ENCODE measurements at places on chromosomes 3 and 15.

- no peak for DNase-seq
Observed at GRCh38 chr3:94406595-94406994, 343.7 kb downstream of the NSUN3 start.

GRCh38 chr3:149621218-149622005, 36.4 kb downstream of the WWTR1 start:
- no peak for DNase-seq

GRCh38 chr3:107562969-107563529, 40.3 kb downstream of the BBX start:
- no peak for DNase-seq

- DNase-seq, result no peak
Observed at GRCh38 chr3:111286746-111287145, 215.1 kb downstream of the NECTIN3 start.

- DNase-seq, result no peak
Observed at GRCh38 chr15:35603301-35603700, 57.3 kb upstream of the DPH6 start.

DNA sequence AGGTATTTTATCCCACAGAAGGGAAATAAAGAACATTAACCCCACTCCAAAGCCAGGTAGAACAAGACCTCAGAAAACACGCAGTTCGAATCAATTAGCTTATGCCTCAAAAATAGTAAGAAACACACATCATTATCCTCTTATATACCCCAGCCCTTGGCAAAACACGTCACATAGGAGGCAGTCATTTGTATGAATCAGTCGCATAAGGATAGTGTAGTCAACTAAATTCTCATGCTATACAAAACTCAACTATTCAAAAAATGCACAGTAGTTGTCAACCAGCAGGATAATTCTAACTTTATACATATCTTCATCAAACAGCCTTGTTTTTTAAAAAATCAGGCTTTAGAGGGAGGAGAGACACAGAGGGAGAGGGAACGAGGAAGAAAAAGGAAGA, 298.4 kb downstream of the FOXP1 start:
- no peak for DNase-seq

DNA sequence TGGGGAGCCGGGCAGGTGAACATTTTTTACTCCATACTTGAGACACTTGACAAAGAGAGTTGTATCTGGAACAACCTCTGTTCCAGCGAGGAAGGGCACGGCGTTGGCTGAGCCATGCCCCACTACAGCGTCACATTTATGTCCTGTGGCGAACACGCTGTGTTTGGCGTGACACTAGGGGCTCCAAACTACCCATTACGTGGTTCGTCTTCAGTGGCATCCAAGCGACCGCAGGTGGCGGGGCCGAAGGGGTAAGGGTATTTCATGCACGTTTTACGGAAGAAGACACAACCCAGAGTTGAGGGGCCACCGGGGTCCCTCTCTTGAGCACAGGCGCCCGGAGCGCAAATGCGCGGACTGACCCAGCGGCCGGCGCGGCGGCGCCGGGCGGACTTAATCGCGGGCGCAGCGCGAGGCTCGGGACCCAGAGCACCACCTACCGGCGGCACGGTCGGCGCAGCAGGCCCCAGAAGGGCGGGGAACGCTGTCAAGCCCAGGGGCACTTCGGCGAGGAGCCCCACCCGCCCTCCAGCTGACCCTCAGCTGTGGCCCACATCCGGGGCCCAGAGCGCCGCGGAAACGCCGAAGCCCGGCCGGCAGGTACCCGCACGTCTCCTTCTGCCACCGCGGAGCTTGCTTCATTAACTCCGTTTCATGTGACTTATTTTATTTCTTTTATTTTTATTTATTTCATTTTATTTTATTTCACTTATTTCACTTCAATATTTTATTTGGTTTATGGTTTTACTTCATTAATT, 36.4 kb upstream of the TRIM71 start:
- peak; percentile 71 for DNase-seq

- no peak for DNase-seq
Observed at GRCh38 chr15:30827625-30828303, 76.0 kb upstream of the FAN1 start.

DNA sequence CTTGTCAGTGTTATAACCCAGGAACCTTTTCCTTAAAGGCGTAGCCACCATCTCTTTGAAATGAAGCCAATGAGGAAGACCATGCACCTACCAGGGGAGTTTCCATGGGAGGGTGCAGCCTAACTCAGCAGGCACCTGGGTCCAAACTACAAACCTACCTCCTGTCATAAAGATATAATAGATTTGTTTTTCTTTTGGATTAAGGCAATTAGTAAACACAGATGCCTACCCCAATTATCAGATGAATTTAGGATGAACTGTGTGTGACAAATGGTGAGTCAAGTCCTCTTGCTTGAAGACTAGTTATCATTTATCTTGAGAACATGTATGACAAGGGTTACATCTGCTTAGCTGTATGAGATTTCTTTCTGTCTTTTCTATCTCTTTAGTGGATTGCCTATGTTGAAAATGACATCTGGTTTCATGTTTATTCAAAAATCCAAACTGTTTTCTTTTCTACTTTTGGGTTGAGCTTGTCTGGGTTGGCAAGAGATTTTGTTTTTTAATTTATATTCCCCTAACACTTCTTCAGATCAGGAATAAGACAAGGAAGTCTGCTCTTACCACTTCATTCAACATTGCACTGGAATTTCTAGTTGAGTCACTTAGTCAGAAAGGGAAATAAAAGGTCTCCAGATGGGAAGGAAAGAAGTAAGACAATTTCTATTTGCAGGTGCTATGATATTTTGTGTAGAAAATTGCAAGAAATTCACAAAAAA, 149.9 kb downstream of the NEK10 start:
- DNase-seq, result no peak

- DNase-seq, result no peak
Observed at GRCh38 chr3:120057626-120058025, 36.6 kb downstream of the GSK3B start.

DNA sequence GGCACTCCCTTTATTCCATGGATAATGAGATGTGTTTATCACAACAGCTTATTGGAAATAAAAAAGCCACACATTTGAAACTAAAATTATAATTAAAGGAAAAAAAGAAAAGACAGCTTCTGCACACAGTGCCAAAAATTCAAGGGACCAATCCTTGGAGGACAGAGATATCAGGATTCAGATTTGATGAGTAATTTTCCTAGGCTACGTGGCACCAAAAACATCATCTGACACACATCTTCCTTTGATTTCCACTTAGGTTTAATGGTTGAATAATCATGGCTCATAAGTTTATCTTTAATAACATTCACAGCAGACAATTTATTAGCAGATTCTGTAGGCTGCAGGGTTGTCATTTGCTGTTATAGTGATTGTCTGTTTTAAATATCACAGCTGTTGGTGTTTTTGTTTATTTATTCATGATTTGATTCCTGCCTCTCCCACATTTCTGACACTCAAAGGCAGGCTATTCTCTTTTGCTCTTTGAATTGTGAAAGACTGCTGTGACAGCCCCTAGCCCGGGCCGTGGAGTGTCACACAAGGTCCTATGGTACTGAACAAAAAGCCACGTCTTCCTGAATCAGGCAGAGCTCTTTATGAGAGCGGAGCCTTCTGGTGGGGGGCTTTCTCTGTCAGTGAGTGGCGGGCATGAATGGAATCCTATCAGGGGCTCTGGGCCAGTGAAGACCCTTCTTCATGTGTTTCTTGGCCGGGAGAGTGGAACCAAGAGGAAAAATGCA, 708.5 kb downstream of the SQOR start:
- DNase-seq, result no peak

- no peak for DNase-seq
Observed at GRCh38 chr3:23845326-23846216, 39.8 kb downstream of the UBE2E1 start.

DNA sequence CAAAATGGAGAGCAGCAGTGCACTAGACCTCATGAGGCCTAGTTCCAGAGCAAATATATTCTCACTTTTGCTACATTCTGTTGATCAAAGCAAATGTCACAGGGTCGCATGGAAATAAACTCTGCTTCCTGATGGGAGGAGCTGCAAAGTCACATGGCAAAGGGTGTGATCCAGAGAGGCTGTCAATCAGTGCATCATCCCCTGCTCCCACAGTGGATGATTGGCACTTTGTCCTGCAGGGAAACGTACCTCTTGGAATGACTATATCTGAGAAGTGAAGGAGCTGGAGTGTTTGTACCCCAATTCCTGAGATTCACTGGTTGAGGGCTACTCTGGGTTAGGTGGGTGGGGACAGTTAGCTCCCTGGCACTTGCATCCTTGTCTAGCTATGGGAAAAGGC, 195.1 kb upstream of the CTDSPL start:
- DNase-seq, result no peak

GRCh38 chr15:100082761-100083402, 258.9 kb downstream of the ADAMTS17 start:
- no peak for DNase-seq

GRCh38 chr3:33144433-33144832, 30.6 kb downstream of the CRTAP start:
- peak; percentile 10 for DNase-seq

DNA sequence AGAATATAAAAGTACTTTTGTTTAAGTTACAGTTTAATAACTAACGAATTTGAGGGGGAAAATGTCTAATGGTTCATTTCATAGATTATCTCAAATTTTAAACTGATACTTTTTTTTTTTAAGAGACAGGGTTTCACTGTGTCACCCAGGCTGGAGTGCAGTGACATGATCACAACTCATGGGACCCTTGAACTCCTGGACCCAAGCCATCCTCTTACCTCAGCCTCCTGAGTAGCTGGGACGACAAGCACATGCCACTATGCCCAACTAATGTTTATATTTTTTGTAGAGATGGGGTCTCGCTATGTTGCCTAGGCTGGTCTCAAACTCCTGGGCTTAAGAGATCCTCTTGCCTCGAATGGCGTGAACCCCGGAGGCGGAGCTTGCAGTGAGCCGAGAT, 16.5 kb downstream of the LRRC58 start:
- no peak for DNase-seq

DNA sequence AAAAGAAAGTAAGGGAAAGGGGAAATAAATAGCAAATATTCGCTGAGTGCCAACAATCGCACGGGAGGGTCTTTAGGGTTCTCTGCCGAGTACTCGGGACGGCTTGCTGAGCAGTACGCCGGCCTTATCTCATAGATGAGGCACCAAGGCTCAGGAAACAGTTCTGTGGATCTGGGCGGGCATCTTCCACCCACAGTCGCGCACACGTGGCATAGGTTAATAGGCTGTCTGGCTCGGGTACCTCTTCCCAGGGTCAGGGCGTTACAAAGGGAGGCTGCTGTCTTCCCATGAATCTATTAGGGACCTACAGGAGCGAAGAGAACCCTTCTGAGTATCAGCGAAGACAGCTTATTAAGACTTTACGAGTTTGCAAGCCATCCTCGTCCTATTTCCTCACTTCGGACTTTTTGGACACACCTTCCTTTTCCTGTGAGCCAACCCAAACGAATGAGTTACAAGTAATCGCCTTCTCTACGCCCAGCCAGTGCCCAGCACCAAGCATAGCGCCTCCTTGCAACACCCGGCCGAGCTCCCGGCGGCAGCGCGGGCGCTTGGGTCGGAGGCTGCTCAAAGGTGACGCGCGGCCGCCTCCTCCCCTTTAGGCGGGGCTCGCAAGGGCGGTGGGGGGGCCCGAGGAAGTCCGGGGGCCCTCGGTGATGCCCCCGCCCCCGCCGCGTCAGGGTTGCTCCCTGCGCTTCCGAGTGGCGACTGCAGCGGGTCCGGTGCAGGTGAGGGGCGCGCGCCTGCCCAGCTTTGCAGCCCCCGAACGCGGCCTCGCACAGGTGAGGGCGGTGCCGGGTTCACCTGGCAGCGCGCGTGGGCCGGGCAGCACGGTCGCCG, at the start of gene MCTP2:
TSS of gene MCTP2 (plus strand) at position 679 of the 840 bp plus-strand sequence. CDS start 66,705 bp downstream, outside the sequence.
- peak; percentile 71 for DNase-seq

- no peak for DNase-seq
Observed at GRCh38 chr3:108183971-108184370, 38.3 kb downstream of the IFT57 start.

DNA sequence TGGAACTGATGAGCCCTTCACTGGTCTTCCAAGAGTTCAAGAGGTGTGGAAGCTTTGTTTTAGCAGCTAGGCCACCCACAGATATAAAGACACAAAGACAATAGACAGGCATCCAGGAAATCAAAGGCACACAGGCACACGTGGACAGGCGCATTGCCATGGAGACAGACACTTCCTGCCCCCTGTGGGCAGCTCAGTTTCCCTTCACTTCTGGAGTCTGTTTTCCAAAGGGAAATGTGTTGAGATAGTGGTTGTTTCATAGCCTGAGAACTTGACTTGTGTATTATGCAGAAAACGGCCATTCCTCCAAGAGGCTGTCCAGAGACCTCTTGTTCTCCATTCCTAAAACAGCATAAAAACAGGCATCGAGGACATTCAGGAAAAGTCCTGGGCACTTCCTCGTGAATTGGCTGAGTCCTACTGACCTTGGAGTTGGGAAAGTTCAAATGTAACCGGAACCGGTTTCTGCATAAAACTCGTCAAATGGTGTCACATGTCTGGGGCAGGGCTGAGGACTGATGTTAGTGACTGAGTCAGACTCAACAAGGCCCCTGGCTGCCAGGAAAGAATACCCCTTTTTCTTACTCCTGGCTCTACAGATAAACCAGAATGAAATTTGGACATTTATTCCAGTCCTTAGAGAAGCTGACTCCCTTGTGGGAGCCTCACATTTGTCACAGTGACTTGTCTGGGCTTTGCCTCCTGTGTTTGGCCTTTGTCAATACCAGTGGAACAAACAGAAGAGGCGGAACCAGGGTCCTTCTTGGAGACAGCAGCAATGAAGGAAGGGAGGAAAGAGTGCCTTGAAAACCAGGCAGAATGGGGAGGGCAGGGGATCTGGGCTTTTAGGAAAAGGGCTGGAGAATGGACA, 1.3 kb downstream of the ALPK3 start:
- DNase-seq, result no peak

Measured in stimulated activated CD4-positive, alpha-beta T cell treated with anti-CD3 and anti-CD28 coated beads, Interleukin-12 subunit alpha, Interleukin-12 subunit beta, amount 100 ng/mL, for 4 hours (primary cell).